Fibroblast of skin of back (primary cell): ENCODE measurements at places on chromosomes 16 and 17.

DNA sequence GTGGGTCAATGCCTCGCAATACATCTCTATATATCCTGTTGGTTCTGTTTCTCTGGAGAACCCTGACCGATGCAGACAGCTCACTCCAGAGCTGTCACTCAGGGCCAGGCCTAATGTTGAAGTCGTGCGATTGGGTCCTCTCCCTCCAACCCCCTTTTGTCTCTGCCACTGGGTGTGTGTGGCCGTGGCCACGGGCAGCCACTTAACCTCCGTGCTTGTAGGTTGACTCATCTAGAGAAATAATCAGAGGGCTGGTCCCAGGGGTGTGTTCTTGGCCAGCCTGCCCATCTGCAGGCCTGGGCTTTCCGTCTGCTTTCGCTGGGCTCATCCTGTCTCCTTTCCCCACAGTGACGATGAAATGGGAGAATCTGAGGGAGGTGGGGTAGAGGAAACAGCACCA, 7.4 kb downstream of the ADAD2 start:
- peak; percentile 64 for DNase-seq

- no peak for DNase-seq
These were observed 125.7 kb downstream of the COPRS start for GRCh38 chr17:31733326-31733725.

GRCh38 chr16:86994651-86995171, 322.5 kb downstream of the C16orf95 start:
- peak; percentile 97 for DNase-seq

DNA sequence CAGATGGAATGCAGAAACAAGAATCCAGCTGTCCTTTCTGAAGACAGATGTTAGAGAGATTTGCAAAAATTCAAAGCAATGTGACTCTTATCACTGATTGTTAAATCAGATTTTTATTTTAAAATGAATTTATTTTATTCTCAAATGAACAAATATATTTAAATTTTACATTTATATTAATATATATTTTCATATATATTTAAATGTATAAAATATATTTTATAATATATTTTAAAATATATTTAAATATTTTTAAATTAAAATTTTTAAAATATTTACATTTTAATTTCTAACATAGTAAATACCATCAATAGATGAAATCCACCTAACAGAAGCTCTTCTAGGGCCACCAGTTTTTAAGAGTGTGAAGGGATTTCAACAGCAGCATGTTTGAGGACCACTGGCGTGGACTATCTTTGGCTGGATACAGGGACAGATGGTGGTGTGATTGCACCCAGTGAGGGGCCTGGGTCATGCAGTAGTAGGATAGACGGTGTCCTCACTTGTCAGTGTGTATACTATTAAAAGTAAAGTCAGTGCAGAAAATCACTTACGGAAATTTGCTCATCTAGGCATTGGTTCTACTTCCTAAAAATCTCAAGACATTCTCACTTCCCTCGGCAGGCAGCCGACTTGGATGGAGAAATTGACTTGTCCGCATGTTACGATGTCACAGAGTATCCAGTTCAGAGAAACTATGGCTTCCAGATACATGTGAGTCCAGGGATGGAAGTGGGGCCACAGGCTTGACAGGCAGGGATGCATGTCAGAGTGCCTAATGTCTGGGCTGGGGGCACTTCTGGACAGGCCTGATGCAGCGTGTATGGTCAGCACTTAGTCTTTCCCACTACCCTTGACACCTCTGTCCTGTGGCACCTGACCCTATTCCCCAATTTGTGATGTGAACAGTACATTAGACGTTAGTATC, 56.3 kb downstream of the PLD6 start:
- no peak for DNase-seq

- peak; percentile 14 for DNase-seq
These were observed at the start of gene MYO15B for GRCh38 chr17:75587675-75588595. TSS of gene MYO15B (plus strand) at chr17:75587800. CDS start at chr17:75588058, 258 bp downstream.

- DNase-seq: no peak
These were observed 18.2 kb upstream of the HLF start for GRCh38 chr17:55246583-55246982.

GRCh38 chr16:76676356-76676755, 399.2 kb downstream of the CNTNAP4 start:
- no peak for DNase-seq

DNA sequence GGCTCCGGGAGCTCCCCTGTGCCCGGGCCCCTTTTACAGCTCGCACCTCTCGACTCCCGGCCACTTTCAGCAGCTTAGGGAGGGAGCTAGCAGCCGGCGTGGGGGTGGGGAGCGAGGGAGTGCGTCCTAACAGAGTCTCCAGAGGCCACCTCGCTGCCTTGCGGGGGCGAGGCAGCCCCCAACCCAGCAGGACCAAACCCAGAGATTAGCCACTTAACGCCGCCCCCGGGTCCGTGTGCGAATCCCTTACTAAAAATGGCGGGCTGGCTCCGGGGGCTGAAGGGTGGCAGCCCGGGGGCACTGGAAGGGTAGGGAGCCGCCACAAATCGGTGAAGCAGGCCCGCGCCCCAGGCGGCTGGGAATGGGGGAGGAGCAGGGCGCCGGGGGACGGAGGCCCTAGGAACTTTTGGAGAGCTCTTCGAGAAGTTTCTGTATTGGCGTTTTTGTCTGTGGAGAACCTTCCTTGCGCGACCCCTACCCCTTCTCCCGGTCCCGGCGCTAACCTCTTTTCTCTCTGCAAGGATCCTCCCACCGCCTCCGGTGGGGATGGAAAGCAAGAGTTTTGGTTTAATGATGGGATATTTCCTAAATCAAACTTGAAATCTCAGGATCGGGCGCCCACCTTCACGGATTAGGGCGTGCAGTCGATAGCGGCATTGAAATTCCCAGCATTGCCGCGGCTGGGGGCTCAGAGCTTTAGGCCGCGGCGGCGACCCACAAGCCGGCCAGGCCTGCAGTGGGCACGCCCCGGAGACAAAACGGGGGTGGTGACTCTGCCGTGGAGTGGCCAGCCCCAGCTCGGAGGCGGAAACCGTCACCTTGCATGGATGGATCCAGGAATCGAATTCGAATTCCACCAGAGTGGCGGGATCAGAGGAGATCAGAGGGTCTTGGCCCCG, 793 bp upstream of the IRX3 start:
- DNase-seq: peak; percentile 24

DNA sequence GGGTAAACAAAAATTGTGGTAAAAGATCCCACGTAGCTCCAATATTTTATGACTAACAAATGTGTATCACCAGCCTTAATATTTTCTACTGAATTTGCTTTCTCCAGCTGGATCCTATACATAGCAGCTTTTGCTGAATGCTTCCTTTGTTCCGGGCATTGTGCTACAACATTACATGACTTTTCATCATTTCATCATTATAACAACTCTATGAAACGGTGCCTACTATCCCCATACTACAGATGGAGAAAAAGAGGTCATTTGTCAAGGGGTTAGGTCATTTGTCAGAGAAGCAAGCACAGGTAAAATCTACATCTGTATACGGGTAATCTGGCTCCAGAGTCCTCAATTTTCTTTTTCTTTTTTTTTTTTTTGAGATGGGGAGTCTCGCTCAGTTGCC, 74.3 kb downstream of the KANSL1 start:
- no peak for DNase-seq

DNA sequence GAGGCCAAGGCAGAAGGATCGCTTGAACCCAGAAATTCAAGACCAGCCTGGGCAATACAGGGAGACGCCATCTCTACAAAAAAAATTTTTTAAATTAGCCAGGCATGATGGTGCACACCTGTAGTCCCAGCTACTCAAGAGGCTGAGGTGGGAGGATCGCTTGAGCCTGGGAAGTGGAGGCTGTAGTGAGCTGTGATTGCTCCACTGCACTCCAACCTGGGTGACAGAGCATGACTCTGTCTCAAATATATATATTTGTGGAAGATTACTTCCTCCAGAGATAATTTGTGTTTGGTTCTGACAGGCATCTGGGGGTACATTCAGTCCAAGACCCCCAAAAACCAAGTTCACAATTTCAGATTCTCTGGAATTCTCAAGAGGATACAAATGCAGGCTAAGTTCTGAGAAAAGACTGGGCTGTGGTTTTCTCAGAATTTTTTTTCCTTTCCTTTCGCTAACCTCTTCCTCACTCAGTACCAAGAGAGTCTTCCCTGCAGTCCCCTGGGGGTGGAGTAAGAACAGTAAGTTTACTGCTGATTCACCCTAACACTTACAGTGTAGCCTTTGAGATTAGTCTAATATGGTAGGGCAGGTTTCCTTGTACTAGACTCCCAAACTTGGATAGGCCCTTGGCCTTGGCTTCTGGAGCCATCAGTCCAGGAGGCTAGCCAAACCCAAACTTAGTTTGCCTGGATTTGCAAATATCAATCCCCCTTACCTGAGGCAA, 15.1 kb downstream of the GSDMB start:
- peak; percentile 56 for DNase-seq

DNA sequence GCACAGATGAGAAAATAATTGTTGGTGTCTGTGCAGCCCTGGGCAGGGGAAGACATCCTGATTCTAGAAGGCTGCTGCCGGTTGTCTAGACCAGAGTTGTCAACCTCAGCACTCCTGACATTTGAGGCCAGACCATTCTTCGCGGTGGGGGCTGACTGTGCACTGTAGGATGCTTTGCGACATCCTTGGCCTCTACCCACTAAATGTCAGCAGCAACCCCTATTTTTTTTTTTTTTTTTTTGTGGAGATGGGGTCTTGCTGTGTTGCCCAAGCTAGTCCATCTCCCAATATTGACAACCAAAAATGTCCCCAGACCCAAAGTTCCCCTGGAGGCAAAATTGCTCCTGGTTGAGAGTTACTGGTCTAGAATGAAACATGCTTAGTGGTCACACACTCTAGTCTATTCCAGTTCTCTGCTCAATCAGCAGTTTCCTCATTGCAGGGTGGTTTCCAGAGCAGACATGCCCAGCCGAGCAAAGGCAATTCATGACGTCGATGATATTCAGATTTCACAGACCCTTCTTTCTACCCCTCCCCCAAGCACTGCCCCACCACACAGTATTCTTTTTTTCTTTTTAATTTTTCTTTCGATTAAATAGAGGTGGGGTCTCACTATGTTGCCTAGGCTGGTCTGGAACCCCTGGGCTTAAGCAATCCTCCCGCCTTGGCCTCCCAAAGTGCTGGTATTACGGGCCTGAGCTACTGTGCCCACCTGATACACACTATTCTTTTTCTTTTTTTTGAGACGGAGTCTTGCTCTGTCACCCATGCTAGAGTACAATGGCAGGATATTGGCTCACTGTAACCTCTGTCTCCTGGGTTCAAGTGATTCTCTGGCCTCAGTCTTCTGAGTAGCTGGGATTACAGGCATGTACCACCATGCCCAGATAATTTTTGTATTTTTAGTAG, 9.0 kb downstream of the C17orf99 start:
- DNase-seq: no peak

DNA sequence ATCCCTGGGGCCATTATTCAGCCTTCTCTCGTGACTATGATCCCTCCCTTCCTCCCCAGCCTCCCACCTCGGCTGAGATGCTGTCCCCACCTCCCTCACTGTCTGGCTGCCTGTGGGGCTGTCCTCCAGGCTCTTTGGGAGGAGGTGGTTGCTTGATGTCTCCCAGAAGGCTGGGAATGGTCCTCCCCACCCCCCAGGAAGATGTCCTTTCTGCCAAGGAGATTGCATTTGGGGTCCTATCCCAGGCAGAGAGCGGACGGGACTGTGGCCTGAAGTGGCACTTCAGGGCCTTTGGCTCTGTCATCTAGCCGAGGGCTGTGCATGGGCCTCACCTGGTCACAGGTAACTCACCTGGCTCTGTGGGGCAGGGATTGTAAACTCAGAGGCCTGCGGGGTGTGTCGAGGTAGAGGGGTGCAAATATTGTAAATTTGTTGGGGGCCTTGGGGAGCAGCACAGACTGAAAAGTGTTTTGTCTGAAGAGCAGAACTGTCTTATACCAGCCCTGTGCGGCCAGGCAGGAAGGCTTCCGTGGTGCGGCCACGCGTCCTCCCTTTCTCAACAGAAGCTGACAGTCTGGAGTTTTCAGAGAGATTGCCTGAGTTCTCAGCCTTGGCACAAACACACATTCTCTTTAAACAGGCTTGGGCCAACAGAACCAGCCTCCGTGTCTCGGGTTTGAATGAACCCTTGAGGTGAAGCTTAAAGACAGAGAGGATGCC, 177.9 kb downstream of the SEC14L1 start:
- peak; percentile 50 for DNase-seq

DNA sequence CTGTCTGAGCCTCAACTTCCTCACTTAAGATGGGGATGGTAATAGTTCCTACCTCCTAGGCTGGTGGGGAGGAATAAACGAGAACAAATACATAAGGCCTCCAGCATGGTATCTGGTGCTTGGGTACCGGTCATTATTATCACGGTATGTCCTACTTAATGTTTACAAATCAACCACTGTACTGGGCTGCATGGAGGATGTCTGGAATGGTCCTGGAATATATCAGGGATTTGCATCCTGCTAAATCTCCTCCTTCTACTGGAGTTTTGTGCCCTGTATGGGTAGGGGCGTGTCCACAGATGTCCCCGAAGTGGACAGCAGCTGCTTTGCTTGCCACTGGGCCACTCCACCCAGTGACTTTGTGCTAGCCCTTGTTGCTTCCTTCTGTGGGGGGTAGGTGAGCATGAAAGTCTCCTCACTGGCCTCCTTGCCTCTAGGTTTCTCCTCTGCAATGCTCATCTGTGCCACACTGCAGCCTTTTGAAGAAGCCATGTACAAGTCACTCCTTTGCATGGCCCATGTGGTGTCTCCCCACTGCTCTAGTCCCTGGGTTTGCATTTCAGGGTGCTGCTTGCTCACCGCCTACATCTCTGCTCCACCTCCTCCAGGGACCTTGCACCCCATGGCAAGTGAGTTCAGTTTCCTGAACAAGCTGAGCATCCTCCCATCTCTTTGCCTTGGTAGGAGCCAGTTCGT, 2.2 kb upstream of the CMIP start:
- DNase-seq: no peak

DNA sequence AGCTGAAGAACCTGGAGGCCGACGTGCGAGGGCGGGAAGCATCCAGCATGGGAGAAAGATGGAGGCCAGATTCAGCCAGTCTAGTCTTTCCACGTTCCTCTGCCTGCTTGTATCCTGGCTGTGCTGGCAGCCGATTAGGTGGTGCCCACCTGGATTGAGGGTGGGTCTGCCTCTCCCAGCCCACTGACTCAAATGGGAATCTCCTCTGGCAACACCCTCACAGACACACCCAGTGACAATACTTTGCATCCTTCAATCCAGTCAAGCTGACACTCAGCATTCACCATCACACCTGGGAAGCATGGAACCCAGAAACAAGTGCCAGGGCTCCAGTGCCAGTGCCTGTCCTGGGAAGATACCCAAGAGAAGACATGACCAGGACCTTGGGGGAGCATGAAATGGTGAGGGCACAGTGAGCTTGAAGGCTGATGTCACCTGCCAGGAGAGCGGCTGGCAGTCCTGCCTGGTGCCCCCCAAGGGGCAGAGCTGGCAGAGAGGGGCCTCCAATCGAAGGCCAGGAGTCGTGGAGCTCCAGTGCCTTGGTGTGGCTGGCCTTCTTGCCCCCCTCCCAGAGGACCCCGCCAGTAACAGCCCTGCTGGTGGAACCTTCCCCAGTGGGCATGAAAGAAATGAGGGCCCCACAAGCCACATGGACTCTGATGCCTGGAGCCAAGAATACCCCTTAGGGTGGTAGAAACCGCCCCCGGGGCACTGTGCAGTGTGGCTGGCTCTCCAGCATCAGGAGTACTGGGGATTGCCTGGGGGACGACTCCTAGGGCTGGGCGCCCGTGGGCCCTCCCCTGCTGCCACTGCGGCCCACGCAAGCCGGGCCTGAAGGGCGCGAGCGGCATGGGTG, 643 bp upstream of the NPB start:
- no peak for DNase-seq
